ENCODE measurements at places on chromosomes 2 and 18.

DNA sequence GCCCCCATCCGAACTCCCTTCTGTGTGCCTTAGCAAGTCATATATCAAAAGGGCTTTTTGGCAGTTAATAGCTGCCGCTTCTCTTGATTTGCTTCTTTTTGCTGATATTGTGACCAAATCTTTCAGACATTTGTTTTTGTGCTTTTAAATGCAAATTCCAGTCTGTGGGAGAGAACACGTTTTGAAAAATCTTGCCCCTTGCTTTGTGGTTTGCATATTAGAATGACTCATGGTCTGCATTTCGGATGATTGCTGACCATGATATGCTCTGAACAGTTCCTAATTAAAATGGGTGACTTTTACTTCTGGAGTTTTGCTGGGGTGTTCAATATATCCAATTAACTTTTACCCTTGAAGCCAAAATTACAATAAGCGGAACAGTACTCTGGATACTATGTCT is 58.2 kb upstream of the ST6GAL2 start:
- DNase-seq = no peak

- DNase-seq = peak; percentile 14
Measured at GRCh38 chr2:44707945-44708660, 233.4 kb upstream of the SIX3 start.

DNA sequence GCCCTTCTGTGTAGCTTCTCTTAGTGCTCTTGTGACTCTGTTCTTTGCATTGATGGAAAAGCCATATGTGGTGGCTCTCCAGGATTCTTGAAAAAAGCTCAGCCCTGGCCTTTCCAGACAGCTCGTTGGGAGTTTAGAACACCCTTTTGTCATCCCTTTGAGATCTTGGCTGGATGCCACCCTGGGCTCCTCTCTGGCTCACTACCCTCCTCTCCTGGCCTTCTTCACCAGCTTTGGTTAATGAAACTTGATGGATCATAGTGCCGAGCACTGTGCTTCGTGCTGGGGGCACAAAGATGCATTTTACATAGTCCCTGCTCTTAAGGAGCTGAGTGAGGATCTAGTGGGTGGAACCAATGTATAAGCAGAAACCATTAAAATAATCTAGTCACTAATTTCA is 15.6 kb upstream of the FHOD3 start:
- no peak for DNase-seq

GRCh38 chr2:212528106-212528856 is 10.3 kb downstream of the ERBB4 start:
- DNase-seq = no peak

GRCh38 chr2:113225263-113226259 is 51.8 kb downstream of the PSD4 start:
- peak; percentile 12 for DNase-seq

GRCh38 chr2:33467413-33467812 is 9.0 kb upstream of the RASGRP3 start:
- no peak for DNase-seq

GRCh38 chr2:212194396-212194795 is 344.2 kb downstream of the ERBB4 start:
- no peak for DNase-seq

GRCh38 chr2:128389388-128390086 is 70.9 kb upstream of the HS6ST1 start:
- no peak for DNase-seq

- no peak for DNase-seq
Measured at GRCh38 chr2:132497591-132497990, 81.0 kb downstream of the GPR39 start.

DNA sequence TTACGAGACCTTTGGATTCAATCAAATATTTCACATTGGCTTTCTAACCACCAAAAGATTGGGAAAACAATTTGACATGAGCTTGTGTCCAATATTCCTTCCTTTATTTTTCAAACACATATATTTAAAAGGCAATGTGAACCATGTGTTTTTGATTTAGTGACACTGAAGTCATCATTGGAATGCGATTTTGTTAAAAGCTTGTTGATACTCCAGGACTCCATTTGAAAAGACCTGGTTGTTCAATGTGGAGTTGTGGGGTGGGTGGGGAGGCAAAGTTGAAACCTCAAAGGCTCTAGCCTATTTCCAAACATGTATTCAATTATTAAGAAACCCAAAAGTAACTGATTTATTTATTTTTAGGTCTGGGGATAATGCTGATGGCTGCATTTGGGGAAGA is 114.1 kb upstream of the TRIB2 start:
- no peak for DNase-seq

DNA sequence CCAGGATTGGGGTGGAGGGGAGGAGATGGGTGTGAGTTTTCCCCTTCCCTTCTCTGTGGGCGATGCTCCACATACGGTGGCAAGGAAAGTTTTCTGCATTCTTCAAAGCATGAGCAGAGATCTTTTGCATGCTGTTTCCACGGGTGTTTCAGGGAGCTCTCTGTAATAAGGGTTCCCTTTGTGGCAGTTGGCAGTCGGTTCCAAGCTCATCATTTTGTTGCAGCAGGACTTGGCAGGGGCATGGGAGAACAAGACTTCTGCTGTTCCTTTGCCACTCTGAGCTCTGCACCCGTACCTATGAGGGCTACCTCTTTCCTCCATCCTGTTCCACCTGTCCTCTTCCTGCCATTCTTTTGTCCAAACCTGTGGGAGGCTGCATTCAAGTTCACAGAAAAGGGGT is 71.3 kb upstream of the SPRED2 start:
- DNase-seq = no peak

DNA sequence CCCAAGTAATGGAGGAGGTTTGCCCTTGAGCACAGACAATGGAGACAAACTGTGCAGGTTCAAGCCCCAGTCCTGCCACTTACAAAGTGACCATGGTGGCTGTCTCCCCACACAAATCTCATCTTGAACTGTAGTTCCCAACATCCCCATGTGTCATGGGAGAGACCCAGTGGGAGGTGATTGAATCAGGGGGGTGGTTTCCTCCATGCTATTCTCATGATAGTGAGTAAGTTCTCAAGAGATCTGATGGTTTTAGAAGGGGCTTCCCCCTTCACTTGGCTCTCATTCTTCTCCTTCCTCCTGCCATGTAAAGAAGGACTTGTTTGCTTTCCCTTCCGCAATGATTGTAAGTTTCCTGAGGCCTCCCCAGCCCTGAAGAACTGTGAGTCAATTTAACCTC is 225.4 kb downstream of the TXNL1 start:
- no peak for DNase-seq

DNA sequence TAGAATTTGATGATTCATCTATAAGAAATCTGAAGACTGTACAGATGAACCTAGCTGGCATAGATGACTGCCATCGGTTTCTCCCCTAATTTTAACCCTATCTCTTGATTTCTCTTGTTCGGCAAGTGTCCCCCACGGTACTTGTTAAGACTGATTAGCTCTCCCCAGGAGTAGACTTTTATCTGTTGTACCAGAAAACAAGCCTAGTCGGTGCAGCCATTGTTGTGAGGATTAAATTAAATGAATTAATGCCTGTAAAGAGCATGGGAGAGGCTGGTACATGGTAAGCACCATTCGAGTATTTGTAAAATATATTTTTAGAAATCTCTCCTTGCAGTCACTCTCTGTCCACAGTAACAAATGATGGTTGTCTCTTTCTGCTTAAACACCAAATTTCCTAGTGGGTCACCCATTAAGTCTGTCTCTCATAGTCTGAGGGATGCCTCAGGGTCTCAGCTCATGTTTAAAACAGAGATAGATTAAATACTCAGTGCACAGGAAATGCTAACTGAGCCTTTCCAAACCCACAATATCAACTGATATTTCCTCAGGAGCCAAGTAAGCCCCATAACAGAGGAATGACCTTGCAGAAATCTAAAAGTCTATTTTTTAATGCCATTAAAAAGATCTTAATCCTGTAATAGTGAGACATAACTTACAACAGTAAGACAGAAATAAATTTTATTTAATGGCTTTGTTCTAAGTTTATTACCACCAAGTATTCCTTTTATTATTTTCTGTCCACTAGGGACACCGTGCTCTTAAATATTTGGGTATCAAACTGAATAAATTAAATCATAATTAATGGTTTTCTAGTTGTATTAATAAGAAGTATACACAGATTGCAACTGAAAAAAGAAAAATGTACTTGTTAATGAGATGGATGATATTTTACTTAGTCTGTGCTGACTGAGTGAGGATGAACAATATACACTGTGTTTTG is 2.9 kb upstream of the B4GALT6 start:
- no peak for DNase-seq

DNA sequence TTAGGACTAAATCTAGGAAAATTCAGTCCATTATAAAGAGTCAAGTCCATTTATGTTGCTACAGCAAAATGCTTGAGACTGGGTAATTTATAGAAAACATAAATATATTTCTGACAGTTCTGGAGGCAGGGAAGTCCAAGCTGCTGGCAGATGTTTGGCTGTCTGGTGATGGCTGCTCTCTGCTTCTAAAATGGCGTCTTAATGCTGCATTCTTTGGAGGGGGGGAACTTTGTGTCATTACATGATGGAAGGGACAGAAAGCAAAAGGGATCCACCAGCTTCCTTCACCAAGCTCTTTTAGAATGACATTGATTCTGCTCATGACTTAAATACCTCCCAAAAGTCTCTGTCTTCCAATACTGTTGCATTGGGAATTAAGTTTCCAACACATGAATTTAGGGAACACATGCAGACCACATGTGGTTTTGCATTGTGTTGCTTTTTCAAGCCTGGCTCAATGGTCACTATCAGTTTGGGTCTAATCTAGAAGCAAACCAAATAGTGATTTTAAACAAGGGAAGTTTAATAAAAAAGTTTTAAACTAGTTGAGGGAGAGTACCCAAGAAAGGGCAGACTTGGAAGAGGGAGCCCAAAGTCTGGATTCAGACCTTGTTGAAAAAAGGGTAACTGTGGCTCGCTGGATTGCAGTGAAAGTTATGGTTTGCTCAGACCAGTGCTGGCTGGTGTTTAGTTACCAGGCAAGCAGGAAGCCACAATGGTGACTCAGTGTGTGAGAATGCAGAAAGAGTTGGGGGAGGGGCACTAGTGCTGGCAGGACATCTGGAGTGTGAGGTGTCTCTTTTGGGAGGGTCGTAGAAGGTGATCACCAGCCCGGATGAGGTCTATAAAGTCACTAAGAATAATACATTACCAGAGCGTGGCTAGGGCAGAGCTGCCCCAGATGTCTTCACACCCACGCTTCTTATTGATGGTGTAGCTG is 30.8 kb downstream of the C18orf54 start:
- DNase-seq = no peak

GRCh38 chr2:65016789-65017188 is 27.6 kb downstream of the SLC1A4 start:
- DNase-seq = no peak

DNA sequence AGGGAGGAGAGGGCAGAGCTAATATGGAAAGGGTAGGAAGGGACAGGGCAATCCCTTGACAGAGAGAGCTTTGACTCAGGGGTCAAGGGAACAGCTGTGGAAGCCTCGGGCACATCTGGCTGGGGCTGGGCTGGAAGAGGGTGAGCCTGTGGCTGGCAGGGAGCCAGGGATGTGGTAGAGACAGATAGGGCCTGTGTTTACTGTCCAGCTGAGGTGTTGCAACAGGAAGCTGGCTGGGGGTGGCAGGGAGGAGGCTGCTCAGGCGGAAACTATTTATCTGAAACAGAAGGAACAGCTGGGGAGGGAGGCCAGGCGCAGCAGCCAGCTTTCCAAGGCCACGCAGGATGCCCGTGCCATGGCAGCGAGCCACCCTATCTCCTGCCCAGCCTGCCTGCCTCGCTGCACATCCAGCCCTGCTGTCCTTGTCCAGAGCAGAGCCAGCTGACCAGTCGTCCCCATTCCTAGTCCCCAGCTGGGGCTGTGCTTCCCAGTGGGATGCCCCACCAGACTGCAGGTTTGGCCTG is 264.7 kb downstream of the CYP26B1 start:
- DNase-seq = peak; percentile 23

DNA sequence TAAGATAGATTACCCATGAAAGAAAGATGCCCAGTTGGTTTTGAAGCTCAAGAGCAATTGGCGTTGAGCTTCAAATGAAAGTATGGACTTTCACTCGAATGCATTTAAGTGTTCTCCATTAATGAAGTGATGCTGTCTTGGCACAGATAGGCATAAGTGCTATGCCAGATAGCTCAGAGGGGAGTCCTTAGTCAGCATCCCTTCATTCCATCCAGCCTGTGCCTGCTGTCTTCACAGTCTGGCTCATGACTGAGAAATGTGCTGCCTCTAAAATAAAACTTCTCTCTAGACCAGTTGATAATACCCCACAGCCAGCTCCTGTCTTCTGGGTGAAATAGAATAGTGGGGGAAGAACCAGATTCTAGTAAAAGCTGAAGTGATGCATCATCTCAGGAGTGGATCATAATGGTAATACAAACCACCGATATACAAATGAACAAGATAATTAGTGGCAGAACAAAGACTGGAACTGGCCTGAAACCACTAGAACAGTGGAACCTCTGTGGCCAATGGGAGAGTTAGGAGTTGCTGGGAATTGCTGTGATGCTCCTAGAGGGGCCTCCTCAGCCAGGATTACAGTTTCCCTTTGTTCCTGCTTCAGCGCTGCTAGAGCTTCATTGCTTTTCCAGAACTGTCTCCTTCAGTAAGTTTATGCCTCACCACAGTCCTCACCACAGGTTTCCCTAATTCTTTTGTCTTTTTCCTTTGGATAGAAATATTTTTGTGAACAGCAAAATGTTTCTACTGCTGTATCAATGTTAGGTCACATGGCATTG is 359.3 kb downstream of the KIAA1328 start:
- DNase-seq = no peak

- peak; percentile 58 for DNase-seq
Measured at GRCh38 chr2:24123922-24124580, 782 bp downstream of the FAM228B start.

GRCh38 chr2:28439763-28440162 is 47.1 kb downstream of the FOSL2 start:
- DNase-seq = no peak

- no peak for DNase-seq
Measured at GRCh38 chr2:239252801-239253200, 148.0 kb downstream of the HDAC4 start.

DNA sequence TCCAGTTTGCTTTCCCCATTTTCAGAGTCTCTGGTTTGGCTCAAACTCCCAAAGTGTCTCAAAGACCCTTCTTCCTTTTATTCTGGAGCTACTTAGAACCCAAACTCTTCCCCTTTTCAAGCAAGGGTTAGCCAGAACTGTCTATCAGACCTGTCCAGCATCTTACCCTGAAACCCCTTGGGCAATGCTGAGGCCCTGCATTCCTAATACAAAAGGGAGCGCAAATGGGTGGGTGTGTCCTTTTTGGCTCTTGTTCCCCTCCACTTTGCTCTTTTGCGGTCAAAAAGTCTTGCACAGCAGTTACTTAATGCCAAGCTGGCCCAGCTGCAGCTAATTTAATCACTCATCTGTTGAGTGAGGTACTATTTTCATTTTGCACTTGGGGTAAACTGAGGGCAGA is 231.2 kb upstream of the FOSL2 start:
- no peak for DNase-seq

- DNase-seq = peak; percentile 94
Measured at GRCh38 chr2:178891265-178891958, 84.2 kb upstream of the TTN start.

- DNase-seq = no peak
Measured at GRCh38 chr2:42567806-42568400, 529 bp upstream of the MTA3 start.

- no peak for DNase-seq
Measured at GRCh38 chr2:158805936-158806335, 10.8 kb downstream of the DAPL1 start.

Data from NCI-H1694 (cell line).